ENCODE measurements at places on chromosomes 13 and 19.

DNA sequence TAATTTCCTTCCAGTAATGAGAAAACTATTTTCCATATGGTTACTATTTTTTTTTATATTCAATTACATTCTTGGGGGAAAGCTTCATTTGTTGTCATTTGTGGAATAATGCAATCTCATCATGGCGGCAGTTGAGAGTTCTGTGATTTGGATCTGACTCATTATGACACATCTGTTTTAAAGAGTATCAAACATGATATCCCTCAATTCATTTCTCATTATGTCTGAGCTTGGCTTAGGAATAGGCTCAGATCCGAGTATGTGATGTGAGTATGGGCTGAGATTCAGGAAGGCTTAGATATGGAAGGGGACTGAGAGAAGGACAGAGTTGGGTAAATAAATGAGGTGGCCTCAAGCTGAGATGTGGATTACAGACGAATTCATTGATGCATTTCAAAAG is 64.4 kb downstream of the POSTN start:
- DNase-seq: no peak

DNA sequence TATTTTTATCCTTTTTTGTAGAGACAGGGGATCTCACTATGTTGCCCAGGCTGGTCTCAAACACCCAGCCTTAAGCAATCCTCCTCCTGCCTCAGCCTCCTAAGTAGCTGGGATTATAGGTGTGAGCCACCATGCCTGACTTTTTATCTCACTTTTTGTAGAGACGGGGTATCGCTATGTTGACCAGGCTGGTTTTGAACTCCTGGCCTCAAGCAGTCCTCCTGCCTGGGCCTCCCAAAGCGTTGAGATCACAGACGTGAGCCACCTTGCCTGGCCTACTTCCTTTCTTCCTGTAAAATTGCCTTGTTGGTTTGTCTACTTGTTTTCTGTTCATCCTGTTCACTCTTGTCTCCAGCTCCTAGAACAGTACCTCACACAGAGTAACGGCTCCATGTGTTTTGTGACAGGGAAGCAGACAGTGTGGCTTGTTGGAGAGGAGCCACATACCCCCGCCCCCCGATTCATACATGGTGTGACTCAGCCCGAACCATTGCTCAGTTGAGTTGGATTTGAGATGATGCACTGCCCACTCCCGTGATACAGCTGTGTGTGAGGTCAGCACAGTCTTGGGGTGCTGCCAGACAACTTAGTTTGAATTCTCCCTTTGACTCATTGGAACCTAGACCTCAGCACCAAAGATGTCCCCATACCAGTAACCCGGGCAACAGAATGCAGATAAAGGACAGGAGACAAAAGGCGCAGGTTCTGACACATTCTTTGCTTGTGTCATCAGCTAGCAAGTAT is 34.2 kb downstream of the GPR42 start:
- DNase-seq: no peak

- no peak for DNase-seq
Measured at GRCh38 chr19:48061401-48062344, 17.8 kb upstream of the CABP5 start.

DNA sequence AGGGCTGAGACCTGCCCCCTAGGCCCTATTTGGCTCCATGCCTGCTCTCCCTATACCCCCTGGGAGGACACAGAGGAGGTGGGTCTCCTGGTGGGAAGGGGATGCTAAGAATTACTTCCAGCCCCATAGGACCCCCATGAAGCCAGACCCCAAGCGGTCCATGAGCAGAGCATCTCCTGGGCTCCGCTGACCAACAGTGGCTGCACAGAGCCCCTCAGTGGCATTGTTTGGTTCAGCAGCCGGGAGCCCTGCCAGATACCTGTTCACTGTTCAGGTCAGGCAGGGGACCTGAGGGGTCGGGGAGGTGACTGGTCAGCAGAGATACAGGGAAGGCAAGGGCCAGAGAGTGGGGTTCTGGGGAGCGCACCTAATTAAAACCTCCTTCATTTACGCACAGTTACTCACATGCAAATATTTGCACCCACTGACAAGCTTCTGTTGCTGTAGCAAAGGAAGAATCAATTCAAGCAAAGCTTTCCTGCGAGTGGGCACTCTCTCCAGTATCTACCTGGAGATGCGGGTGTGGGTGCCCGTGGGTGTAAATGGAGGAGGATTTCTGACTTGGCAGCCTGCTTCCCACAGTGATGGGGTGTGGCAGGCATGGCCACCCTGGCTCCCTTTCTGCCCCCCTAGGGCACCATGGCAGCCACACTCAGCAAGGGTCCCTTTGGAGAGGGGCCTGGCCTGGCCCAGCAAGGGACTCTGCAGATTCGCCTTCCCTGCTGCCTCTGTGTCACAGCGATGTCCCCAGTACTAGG is 83.5 kb downstream of the CHST8 start:
- no peak for DNase-seq

GRCh38 chr13:27666951-27667350 is 45.3 kb downstream of the POLR1D start:
- DNase-seq: no peak
